ENCODE measurements at places on chromosomes 3 and 15.

- DNase-seq: no peak
Measured at GRCh38 chr3:22585911-22586310, 617.2 kb upstream of the UBE2E2 start.

DNA sequence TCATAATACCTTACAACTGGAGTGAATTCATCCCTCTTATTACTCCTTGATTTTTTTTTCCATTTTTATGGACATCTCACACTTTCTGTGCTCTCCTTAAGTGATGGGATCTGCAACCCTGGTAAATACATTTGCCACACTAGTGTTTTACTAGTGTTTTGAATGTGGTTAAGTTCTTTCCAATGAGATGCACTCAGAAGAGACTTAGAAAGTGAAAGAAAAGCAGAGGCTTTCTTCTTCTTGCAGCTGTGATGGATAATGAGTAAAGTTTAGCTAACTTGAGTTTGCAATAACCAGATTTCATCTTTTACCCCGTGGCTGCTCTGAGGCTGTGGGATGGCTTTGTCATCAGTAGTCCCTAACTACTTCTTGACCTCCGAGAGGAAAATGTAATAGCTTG, 1248.4 kb downstream of the NSUN3 start:
- no peak for DNase-seq

- no peak for DNase-seq
Measured at GRCh38 chr3:110593749-110594148, 477.9 kb upstream of the NECTIN3 start.

GRCh38 chr3:99006686-99007085, 105.2 kb upstream of the DCBLD2 start:
- no peak for DNase-seq

DNA sequence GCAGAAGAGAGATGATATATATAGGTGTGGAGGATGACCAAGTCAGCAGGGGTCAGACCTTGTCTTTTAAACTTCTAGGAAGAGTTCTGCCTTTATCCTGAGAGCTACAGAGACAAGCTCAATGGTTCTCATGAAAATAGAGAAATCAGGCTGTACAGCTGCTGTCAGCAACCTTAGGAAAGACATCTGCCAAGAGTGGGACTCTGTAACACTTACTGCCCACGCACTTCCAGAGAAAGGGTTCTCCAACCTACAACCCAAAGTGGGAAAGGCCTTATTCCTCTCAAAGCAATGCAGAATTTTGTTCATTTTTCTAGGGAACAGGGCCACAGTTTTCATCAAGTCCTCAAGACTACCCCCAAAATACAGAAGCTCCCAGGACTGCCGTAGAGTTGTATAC, 138.7 kb downstream of the STT3B start:
- DNase-seq: no peak

GRCh38 chr3:141816958-141817357, 53.8 kb downstream of the GRK7 start:
- DNase-seq: peak; percentile 31

GRCh38 chr15:25700916-25701315, 162.2 kb downstream of the ATP10A start:
- DNase-seq: no peak

GRCh38 chr3:188598894-188599293, 444.9 kb downstream of the LPP start:
- DNase-seq: no peak

GRCh38 chr15:96354731-96355567, 24.4 kb downstream of the NR2F2 start:
- DNase-seq: peak; percentile 94

GRCh38 chr3:63687278-63688225, 35.1 kb downstream of the SNTN start:
- no peak for DNase-seq

DNA sequence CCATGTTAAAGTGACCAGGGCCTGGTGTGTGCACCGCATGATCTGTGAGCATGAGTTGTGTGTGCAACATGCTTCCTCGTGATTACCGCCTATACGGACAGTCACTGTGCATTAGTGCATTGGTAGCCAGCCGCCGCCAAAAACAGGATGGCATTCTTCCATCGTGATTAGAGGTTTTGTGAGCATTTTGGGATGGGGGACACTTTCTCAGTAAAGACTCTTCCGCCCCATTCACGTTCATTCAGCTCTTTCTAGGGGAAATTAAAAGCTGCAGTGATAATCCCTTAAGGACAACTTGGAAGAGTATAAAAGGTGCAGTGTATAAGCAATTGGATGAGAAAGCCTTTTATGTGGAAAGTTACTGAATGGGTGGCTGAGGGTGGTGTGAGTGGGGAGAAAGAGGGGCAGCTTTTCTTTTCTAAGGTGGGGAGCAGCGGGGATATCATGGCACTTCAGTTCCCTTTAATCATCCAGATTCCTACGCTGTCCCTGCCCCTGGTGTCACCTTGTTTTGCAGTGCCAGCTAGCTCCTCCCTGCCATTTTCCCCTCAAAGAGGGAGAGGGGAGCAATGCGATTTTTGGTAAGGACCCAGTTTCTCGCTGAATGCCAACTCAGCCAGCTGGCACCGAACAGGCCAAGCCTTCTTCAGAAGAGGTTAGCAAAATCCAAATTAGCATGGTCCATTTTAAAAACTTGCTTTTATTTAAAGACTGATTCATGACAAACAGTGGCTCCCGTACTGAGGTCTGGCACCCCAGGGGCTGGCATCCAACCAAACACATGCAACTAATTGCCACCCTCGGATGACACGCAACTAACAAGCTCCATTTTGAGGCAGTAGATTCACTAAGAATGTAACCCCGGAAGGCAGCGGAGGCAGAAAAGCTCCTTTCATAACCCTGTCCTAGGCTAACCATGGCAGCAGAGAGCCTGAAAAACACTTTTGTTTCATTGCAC, 447.8 kb downstream of the FHIT start:
- no peak for DNase-seq

DNA sequence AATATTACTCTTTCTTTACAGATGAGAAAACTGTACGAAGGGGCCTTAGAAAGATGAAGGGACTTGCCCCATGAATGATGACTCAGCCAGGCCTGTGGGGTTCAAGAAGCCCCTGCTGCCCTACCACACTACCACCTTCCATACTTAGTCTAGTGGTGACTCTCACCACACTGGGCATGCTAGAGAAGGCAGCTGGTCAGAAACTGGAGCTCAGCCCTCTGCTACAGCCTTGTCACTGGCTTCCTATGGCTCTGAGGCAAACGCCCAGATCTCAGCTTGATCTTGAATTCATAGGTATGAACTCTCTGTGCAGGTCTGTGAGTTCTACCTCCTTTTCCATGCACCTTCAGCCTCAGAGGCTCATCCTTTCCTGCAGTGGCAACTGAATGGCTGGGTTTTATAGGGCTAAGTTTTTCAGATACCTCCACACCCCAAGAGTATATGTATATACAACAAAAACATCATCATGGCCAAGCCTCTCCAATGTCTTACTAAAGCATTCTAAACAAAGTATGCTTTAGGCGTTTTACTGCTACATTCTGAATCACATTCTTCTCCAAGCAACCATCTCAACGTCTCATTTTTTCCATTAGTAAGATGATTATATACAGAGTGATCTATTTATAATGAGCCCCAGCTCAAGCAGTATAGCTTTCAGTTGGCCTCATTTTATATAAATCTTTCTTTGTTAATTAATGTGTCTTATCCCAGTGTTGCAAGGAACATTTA, 234.1 kb downstream of the GREM1 start:
- peak; percentile 5 for DNase-seq

DNA sequence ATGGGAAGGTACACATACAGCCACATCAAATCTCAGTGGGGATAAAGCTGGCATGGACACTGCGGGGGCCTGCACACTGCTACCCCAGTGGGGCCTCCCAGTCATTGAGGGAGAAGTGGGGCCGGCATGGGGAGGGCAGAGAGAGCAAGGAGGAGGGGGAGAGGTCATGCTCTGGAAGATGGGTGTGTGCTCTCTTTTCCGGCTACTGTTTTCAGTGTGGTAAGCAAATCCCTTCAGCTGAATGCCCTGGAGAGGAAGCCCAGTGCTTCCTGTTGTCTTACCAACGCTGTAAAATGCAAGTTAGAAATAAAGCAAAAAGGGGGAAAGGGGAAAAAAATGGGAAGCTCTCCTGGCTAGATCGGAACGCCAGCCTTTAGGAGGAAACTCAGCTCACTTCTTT, 30.8 kb downstream of the NRROS start:
- no peak for DNase-seq

GRCh38 chr3:35524856-35525255, 114.5 kb upstream of the ARPP21 start:
- DNase-seq: no peak

GRCh38 chr3:74643636-74644035, 29.2 kb upstream of the CNTN3 start:
- DNase-seq: peak; percentile 87

DNA sequence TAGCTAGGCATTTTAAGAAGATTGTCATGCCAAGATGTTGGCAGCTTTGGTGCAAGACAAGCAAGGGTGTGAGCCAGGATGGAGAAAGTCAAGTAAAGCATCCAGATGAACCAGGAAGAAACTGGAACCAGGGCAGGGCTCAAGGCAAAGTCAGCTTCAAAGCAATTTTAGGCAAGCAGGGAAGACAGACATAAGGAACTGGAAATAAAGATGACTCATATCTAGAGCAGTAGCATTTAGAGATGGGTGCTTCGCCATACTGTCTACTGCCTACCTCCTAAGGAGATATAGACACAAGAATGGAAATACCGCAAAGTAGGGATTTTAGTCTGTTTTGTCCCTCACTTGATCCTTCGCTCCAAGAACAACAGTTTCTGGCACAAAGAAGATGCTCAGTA, 59.9 kb downstream of the RYR3 start:
- DNase-seq: no peak

DNA sequence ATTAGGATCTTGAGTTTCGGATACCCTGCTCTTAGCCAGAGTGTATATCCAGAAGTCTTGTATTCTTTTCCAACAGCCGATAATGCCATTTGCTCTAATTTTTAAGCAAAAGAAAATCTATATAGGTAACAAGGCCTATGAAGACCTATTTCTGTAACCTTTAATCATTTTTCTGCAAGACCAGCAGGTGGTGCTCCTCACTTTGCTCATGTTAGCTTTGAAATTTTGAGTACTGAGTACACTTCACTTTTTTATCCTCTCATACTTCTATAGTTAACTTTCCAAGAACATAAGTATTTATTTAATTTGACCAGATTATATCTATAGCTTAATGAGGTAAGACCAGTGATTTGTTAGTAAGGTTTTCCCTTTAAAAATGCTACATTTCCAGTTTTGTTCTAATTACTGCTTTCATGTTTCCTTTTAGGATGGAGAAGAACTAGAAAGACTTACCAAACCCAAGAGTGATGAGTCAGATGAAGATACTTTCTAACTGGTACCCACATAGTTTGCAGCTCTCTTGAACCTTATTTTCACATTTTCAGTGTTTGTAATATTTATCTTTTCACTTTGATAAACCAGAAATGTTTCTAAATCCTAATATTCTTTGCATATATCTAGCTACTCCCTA, 20.5 kb downstream of the SLC35A5 start:
- peak; percentile 82 for DNase-seq

DNA sequence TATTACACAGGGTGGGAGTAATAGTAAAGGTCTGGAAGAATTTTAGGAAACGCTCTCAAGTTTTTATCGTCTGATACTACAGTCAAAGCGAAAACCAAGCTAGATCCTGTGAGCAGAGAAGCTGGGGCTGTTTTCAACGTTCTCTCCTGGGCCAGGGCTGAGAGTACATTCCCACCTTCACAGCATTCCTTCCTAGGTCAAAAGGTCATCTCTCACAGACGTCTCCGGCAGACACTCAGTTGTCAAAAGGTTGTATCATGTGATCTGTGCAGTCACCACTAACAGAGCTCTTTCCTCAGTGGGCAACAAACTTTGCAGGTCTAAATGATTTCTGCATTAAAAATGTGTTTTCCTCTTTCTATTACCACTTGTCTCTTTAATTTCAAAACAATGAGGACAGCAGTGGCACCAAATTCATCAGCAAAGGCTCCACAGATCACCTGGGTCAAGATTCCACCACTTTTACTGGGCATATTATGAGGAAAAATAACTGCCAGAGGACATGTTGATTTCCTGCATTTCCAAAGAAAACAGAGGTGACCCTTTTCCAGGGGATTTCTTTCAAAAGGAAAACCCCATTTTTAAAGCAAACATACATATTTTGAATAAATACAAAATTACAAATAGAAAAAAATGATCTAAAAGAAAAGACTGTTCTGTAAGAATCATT, 41.9 kb downstream of the MEIS2 start:
- DNase-seq: peak; percentile 77

DNA sequence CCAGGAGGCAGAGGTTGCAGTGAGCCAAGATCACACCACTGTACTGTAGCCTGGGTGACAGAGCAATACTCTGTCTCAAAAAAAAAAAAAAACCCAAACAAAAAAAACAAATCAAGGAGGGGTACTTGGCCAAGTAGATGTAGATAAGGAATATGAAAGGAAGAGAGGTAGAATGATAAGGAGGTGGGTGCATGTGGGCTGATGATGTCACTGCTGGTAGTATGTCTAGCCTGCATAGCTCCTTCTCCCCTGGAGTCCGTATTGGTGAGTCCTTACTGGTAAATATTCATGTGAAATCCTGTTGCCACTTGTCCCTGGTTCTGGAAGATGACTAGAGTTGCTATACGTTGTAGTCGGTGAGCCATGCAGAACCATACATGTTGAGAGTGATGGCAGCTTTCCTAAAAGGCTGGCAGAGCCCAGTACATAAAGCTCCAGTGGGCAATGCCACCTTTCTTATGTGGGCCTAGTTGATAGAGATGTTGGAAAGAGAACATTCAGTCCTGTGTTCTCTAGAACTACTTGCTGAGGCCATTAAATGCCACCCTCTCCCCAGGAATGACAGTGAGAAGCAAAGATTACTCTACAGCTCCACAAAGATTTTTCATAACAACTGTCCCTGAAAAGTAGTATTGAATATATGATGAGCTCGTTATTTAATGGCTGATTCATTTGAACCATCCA, 11.0 kb downstream of the KAT2B start:
- no peak for DNase-seq

GRCh38 chr15:55977231-55977630, 16.2 kb downstream of the NEDD4 start:
- DNase-seq: peak; percentile 21

GRCh38 chr3:65168547-65168946, 480.7 kb upstream of the ADAMTS9 start:
- no peak for DNase-seq

GRCh38 chr3:171453180-171453886, 6.9 kb downstream of the TNIK start:
- DNase-seq: peak; percentile 21

- no peak for DNase-seq
Measured at GRCh38 chr3:14467814-14468620, 65.6 kb downstream of the SLC6A6 start.

GRCh38 chr3:127732303-127732702, 59.6 kb downstream of the ABTB1 start:
- no peak for DNase-seq

GRCh38 chr3:52220380-52221026, 4.9 kb downstream of the TLR9 start:
- DNase-seq: peak; percentile 56

DNA sequence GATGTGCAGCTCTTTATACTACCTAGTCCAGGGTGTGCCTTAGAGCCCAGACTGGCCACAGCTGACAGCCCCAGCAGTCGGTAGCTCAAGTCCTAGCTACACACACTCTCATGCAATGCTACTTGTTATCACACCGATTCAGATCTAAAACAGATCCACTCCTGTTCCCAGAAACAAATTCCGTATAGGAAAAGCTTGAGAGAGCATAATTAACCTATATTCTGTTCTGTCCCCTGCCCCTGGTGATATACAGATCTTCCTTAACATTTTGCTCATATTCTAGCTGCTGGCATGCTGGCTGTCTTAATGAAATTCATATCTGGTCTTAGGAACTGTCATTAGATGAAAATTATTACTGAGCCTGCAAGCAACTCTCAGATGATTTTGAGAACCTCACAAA, 204.3 kb downstream of the SOX2 start:
- DNase-seq: no peak
